ENCODE measurements at places on chromosomes 5 and 9.

DNA sequence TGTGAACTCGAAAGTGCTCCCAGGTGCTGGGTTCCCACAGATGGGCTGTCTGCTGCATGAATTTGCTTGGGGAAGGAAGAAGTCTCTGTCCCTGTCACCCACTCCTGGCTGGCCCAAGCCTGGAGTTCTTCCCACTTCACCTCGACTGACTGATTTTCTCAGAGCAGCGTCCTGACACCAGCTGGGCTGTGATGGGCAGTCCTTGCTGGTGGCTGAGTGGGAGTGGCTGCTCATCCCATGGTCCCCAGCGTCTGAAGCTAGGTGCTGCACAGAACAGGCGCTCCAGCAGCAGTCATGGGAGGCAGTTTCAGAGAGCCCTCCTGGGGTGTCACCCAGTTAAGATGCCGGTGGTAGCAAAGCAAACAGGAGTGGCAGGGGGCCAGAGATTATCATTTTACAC is 10.1 kb upstream of the NEURL1B start:
- DNase-seq = no peak

DNA sequence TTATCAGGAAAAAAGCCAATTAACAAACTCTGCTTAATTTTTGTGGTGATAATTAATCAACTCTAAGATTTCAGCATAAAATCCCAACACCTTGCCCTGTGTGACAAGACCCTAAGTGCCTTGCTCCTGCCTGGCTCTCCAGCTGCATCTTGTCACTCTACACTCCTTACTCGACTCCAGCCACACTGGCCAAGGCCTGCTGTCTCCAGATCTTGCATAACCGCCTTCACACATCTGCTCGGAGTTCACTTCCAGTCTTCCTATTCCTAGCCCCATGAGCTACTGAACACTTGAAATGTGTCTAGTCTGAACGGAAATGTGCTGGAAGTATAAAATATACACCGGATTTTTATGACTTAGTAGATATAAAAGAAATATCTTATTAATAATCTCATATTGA is 259.6 kb downstream of the EPB41L4A start:
- no peak for DNase-seq

GRCh38 chr5:176857216-176857893 is 41.8 kb downstream of the HK3 start:
- DNase-seq = no peak

GRCh38 chr5:13357929-13358328 is 586.6 kb downstream of the DNAH5 start:
- DNase-seq = no peak

DNA sequence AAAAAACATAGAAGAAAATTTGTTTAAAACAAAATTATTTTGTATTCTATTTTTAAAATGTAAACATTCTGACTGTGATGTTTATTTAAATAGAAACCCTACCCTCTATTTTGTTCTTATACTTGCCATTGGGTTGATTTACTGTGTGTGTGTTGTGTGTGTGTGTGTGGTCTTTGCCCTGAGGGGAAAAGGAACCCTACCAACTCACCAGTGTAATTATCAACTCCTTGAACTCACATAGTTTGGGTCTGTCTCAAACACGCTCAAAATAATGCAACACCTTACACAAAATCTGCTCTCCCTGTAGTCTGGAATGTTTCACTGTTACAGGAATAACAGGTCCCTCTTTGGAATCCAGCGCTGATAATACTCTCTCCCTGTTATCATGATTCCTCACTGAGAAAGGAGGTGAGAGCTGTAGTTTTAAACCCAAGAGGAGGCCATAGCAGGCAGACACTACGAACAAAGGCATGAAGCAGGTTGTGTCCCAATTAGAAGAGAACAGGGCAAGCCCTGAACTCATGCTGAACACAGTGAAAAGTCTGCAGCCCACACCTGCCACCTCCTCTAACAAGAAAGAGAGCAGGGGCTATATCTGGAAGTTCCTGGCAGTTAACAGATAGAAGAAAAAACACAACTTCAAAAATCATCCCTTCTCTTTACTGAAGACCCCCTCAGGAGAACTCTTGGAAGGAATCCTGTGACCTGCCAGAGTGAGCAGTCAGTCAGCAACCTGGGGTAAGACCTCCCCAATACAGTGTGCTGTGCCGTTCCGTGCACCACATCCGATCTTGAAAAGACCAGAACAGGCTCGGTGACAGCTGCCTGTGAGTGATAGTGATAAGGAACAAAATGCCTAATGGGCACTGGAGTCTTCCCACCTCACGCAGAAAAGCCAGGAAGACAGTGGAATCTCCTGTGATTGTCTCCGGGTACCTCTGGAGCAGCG is 608.1 kb upstream of the ADAMTS16 start:
- DNase-seq = no peak

- no peak for DNase-seq
Measured at GRCh38 chr9:109816490-109816889, 36.5 kb downstream of the PALM2AKAP2 start.

DNA sequence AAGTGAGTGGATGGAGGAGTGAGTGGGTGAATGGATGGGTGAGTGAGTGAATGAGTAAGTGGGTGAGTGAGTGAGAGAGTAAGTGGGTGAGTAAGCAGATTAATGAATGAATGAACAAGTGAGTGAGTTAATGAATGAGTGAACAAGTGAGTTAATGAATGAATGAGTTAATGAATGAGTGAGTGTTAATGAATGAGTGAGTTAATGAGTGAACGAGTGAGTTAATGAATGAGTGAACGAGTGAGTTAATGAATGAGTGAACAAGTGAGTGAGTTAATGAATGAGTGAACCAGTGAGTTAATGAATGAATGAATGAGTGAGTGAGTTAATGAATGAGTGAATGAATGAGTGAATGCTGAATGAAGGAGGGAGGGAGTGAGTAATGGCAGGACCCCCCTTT is 26.4 kb downstream of the NKD2 start:
- DNase-seq = no peak

DNA sequence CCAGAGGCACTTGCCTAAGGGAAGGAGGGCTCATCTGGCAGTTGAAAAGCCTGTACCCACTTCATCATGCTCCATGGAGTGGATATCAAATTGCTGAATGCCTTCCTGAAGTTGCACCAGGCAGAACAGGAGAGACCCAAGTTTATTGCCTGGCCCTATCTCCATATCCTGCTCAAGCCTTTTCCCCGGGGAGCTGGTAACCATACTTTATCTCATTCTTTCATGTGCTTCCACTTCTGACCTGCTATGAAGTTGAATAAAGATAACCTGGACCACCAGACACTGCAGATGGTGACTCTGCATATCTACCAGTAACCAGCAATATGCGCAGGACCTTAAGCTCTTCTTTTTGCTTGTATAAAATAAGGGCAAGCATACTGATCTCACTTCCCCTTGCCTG is 1397.5 kb upstream of the CDH6 start:
- peak; percentile 97 for DNase-seq

GRCh38 chr9:16309469-16310271 is 560.8 kb downstream of the BNC2 start:
- DNase-seq = no peak

DNA sequence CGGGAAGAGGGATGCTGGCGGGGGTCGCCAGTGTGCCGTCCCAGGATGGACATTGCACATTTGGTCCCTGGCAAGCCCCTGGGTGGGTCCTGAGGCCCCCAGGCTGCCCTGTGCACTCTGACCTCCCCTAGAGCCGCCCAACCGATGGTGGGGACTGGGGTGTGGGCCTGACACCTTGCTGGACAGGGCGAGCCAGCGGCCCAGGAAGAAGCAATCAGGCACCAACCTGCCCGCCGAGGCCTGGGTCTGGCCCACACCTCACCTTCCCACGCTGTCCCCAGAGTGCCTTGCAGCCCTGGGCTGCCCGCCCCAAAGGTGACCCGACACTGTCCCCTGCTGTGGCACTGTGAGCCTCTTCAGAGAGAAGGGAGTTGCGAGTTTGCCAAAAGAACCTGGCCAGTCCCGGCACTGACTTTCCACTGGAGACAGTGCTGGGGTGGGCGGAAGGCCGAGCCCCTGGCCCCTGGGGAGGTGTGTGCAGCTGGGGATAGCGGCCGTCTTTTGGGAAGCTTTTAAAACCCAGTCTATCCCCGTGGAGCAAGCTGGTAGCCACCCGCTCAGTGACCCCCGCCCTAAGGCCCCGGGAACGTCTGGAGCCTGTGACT is 12.0 kb upstream of the NRARP start:
- DNase-seq = no peak

- DNase-seq = peak; percentile 90
Measured at GRCh38 chr5:176994460-176995121, 12.0 kb downstream of the UIMC1 start.

- no peak for DNase-seq
Measured at GRCh38 chr5:3512361-3513095, 83.1 kb upstream of the IRX1 start.

GRCh38 chr5:93924628-93925027 is 183.2 kb upstream of the POU5F2 start:
- DNase-seq = no peak

- no peak for DNase-seq
Measured at GRCh38 chr5:132114150-132115121, 40.8 kb downstream of the CSF2 start.

- no peak for DNase-seq
Measured at GRCh38 chr9:21770871-21771560, 31.4 kb upstream of the MTAP start.

DNA sequence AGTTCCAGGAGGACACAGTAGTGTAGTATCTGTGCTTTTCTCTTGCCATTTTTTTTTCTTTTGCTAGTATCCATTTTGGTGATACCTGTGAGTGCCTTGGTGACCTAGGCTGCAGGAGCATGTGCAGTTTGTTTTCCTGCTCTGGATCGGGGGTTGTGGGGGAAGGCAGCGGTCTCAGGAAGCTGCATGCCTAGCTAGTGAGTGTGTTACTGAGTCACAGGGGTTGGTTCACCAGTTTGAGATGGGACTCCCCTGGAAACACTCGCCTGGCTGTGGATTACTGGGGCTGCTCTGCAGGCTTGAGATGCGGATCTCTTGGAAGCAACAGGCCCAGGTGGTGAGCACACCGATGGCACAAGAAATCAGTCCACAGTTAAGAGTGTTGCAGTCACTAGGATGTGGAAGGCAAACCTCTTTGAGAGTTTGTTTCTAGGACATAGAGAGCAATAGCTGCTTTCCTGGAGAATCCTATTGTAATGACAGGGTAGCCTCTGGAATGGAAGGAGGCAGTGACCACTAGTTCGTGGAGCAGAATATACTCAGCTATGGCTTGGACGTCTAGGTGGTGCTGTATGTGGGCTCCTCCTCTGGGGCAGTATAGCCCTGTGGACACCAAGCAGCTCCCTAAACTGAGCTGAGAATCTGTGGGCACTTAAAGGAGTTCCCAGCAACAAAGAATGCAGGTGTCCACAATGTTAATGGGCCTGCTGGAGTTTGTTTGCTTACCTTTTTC is 20.0 kb upstream of the SPATA31E1 start:
- no peak for DNase-seq

DNA sequence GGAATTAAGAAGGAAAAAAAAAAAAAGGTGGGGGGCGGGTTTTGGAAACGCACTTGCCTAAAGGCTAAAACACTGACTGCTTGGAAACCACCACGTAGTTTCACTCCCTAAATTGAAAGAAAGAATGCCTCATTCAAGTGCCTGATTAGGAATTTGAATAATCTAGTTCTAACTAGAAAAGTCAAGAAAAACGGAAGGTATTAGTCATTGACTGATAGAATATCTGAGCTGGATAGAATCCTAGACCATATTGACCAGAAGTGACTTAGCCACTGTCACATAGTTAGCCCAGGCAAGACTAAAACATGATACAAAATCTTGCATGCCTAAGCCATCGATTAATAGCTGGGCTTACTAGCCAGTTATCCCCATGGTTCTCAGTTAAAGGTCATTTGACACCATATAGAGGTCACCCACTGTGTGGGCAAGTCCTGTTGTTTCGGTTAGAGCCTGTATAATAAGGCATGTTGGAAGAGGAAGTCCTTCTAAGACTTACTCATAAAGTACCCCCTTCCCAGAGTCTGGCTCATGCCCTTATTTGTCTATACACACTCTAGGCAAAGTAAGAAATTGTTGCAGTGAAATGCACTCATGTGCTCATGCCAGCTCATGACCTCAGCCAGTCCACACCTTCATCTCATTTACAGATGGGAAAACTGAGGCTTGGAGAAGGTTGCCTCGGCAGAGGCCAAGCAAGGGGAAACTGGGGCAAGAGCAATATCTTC is 40.2 kb downstream of the SH3RF2 start:
- no peak for DNase-seq

- DNase-seq = peak; percentile 75
Measured at GRCh38 chr5:10352430-10353240, 860 bp upstream of the MARCHF6 start.

DNA sequence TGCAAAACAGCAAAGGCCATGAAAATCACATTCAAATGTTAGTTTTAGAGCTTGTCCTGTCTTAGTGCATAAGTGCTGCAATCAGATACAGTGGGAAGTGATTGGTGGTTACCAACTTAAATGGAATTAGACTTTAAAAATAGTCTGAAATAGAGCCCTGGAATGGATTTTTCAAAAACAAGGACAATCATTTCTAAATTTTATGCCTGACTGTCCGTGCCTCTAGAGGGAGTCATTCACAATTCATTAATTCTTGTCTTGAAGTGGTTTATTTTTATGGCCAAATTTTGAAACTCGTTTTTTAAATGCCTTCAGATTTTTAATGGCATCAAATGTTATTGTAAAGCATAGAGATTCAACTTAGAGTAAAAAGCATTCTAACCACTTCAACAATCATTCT is 561.8 kb upstream of the DAB2 start:
- no peak for DNase-seq

- DNase-seq = no peak
Measured at GRCh38 chr5:173518856-173519255, 97.6 kb downstream of the BOD1 start.

- DNase-seq = no peak
Measured at GRCh38 chr5:55188656-55189540, 15.9 kb upstream of the CDC20B start.

DNA sequence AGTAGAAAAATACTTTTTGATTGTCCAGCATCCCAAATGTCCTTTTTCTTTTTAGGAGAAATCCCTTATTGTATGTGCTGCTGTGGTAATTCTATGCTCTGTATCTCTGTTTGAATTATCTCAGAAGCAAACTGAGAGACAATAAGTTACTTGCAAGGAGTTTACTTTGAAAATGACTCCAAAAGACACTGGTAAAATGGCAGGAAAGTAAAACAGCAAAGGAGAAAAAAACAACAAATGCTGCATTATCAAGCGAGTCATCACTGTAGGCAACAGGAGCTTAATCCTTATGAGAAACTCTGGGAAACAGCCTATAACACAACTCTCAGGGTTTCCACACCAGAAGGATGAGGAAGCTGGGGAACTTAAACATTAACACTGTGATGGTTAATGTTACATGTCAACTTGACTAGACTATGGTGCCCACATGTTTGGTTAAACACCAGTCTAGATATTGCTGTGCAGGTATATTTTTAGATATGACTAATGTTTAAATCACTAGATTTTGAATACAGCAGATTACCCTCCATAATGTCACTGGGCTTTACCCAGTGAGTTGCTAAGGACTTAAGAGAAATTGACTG is 92.6 kb upstream of the GAS1 start:
- DNase-seq = no peak

DNA sequence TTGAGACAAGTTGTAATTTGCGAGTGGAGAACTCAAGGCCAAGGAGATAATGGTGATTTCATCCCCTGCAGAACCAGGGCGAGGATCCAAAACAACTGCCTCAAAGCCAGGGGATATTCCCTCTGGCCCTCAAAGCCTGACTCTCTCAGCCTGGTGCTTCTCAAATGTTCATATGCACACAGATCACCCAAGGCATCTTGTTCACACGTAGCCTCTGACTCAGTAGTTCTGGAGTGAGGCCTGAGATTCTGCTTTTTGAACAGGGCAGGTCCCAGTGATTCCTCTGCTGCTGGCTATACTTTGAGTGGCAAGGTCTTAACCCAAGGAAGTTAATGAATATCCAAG is 30.2 kb upstream of the WWC1 start:
- DNase-seq = no peak

Data from erythroblast (primary cell).